ENCODE measurements at places on chromosomes 13 and 19. TPM values are rescaled to one million over a fixed set of nuclear protein-coding genes. Genes with fewer than 3 reads are reported as not detected.

Gene PROZ
- not detected for total RNA-seq

Gene PLIN4
- 0.47 TPM for total RNA-seq

Gene ZNF439
- total RNA-seq: 6.6 TPM

Gene ZNF729
- total RNA-seq: not detected

Gene CASP14
- total RNA-seq: not detected

DNA sequence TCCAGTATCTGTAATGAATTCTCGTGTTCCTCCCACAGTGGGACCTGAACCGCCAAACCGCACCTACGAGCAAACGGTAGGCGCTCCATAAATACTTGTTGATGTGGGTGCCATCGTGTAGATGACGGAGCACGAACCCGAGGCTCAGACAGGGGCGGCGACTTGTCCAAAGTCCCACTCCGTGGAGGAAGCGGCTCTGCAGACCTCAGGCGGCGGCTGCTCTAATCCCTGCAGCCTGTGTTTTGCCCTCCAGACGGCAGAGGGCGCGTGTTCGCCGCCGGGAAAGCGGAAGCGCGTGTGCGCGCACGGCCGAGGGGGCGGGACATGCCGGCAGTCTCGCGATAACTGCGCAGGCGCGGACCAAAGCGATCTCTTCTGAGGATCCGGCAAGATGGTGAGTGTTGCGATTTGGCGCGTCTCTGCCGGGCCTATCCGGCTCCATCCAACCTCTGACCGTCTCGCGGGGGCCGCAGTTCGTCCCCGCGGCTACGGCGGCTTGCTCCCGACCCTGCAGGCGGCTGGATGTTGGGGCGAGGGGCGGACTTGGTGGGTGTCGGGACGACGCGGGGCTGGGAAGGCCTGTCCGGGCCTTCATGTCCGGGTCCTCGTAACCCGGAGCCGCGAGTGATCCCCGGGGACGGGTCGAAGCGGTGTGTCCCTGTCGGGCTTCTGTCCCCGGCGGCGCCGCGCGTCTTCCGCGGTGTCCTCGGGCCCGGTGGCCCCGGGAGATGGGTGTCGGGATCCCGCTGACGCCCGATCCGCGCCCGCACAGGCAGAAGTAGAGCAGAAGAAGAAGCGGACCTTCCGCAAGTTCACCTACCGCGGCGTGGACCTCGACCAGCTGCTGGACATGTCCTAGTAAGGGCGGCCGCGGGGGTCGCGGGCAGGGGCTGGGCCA, at the start of gene RPS15:
TSS of gene RPS15 (plus strand) at position 362 of the 898 bp plus-strand sequence. CDS start at position 392, 30 bp downstream.
- peak; percentile 95 for DNase-seq

- no peak for DNase-seq
Measured at GRCh38 chr13:63381078-63381859, 1965.6 kb upstream of the PCDH20 start.

DNA sequence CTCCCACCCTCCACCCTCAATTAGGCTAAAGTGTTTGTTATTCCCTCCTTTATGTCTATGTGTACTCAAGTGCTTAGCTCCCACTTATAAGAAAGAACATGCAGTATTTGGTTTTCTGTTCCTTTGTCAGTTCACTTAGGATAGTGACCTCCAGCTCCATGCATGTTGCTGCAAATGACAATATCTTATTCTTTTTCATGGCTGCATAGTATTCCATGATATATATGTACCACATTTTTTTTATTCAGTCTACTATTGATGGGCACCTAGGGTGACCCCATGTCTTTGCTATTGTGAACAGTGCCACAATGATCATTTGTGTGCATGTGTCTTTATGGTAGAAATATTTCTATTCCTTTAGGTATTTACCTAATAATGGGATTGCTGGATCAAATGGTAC, 114.3 kb downstream of the DLEU7 start:
- no peak for DNase-seq

DNA sequence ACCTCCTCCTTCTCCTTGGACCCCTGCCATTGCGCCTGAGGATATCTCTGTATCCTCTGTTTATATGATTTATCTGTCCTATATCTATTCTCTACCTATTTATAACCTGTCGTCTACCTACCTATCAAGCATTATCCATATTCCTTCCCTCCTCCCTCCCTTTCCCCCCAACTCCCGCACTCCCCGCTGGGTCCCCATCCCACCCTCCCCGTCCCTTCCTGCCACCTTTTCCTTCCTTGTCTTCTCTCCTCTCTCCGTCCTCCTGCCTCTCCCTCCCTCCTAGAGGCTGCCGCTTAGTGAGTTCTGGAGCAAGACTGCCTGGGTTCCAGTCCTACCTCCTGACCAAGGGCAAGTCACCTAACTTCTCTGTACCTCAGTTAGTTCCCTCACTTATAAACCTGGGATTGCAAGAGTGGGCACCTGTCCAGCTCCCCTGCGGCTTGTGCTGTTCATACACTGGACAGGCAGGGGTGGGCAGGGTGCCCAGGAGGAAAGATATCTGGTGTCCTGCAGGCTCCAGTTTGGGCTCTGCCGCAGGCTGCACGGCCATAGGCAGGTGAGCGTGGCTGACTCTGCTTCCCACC, 16.1 kb downstream of the TTYH1 start:
- DNase-seq: no peak

GRCh38 chr13:35884211-35884760, 246.9 kb downstream of the DCLK1 start:
- DNase-seq: no peak

GRCh38 chr13:26468265-26468801, 89.2 kb upstream of the WASF3 start:
- no peak for DNase-seq

DNA sequence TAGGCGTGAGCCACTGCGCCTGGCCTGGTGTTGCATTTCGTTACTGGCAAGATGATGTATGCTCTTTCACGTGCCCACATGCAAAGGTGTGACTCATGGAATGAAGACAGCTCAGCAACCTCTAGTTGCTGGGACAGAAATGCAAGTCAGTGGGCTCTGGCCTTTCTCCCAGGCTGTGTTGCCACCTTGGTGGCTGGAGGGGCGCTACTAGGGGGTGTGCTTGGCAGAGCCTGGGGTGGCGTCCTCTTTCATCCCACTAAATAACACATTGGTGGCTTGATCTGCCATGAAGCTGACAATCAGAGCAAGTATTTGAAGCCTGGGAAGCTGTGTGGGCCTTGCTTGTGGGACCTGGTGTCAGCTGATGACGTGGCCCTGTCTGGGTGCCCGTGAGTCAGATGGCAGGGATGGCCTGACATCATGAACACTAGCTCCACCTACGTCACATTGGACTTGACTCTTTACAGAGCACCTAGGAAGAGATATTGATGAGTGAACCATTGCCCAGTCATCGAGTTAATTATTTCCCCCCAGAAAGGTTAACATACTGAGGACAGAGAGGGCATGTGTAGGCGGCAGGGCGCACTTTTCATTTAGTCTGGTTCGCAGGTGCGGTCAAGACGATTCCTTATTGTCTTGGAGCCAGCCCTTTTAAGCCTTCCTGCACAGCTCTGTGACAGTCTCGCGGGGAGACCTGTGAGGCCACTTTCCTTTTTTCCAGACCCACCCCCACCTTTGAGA, 154.2 kb downstream of the TM9SF2 start:
- no peak for DNase-seq

DNA sequence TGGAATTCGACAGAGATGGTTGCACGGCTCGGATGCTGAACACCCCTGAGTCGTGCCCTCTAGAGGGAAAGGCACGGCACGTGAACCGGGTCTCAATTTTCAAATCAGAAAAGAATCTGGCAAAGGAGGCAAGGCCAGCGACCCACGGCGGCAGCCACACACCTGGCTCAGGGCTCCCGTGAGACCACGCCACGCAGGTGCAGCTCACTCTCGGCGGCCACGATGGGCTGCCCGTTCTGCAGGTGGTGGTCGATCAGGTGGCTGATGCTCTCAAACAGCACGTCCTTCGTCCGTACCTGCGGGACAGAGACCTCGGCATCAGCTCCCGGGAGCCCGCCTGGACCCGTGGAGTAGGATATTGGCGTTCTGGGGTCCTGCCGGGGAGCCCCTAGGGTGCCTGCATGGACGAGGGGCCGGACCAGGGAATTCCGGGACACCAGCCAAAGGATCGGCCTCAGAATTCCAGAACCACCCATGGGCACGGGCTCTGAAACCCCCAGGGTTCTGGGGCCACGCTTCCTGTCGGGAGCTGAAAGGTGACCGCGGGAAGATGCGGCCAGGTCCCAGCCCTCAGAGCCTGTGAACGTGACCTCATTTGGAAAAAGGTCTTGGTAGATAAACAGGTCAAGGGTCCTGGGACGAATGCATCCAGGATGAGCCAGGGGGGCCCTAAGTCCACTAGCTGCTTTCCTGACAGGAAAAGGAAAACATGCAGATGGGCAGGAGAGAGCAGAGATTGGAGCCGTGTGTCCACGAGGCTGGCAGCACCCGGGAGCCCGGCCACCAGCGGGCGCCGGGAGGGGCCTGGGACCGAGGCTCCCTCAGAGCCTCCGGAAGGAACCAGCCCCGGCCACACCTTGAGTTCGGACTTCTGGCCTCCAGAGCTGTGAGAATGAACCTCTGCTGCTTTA, 10.1 kb upstream of the C2CD4C start:
- DNase-seq: no peak

DNA sequence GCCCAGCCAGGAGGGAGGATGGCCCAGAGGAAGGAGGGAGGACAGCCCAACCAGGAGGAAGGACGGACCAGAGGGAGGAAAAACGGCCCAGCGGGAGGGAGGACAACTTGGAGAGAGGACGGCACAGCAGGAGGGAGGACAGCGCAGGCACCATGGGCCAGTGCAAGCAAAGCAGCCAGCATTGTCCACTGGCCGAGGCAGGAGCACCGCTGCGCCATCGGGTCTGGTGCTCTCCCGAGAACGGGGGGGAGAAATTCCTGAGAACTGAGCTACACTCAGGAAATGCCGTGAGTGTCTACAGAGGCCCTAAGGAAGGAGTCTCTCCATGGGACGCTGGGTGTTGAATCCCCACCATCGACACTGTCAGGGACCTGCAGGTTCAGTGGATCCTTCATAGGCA, 38.5 kb upstream of the SOX1 start:
- no peak for DNase-seq

GRCh38 chr19:35713904-35714495, 3.8 kb upstream of the KMT2B start:
- DNase-seq: no peak

All from neural crest cell (in vitro differentiated cells).